GM23248 (cell line): ENCODE measurements at places on chromosomes 7 and 10.

DNA sequence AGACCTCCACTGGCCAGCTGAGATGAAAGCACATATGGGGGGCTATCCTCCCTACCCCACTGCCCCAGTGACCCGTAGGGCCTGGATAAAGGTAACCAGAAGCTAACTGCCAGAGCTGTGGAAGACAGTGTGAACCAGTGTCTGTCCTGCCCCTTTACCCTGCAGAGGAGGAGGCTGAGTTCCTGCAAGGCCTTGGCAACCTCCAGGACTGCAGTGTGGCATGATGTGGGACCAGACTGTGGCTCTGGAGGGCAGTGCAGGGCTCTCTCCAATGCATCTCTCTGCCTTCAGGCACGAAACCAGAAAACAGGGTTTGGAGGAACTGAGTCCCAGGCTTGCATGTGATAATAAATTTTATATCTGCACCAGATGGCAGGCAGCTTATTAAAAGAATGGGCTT lies 93.1 kb downstream of the EPC1 start:
- H3K4me3 ChIP-seq, result no peak overlapping the region
- no peaks in the 10 kb centered on the region for H3K36me3 ChIP-seq
- H3K4me1 ChIP-seq, result peaks cover 5% of the 10 kb centered on the region
- no peak overlapping the region for H3K27ac ChIP-seq

- no peaks in the 10 kb centered on the region for H3K27me3 ChIP-seq
- H3K4me3 ChIP-seq, result no peak overlapping the region
- no peaks in the 10 kb centered on the region for H3K4me1 ChIP-seq
- DNase-seq, result peak; percentile 29
- no peak overlapping the region for H3K27ac ChIP-seq
- H3K36me3 ChIP-seq, result no peaks in the 10 kb centered on the region
Measured at GRCh38 chr7:128431221-128431620, 21.4 kb upstream of the IMPDH1 start.

DNA sequence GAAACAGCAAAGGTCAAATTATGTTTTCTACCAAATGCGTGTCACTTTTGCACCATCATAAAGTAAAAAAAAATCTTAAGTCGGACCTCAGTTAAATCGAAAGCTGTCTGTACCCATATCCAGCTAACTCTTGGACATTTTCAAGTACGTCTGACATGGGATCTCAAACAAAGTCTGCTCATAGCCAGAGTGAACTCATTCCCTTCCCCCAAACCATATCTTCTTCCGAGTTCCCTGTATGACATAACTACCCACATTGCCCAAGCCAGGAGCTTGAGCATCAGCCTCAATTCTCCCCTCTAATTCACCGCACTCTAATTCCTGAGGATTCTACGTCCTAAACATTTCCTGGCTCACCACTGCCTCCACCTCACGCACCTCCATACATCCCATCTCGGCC lies 44.8 kb upstream of the TARP start:
- no peaks in the 10 kb centered on the region for H3K27me3 ChIP-seq
- no peak overlapping the region for H3K27ac ChIP-seq
- H3K36me3 ChIP-seq, result no peaks in the 10 kb centered on the region
- peaks cover 31% of the 10 kb centered on the region for H3K4me1 ChIP-seq

DNA sequence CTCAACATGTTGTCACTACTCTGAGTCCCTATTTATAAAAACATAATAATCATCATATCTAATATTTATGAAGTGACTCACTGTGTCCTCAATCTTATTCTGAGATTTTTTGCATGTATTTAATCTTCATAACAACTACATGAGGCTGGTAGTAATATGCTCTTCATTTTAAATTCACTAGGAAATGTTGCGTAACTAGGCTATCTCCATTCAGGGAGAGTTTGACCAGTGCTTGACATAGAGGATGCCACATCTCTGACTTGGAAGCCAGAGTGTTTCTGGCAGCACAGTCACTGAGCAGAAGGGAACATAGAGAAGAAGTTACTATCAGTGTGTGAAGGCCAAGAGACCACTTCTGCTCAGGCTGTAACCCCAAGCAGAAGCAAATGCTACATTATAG lies 88.9 kb downstream of the FAM13C start:
- no peaks in the 10 kb centered on the region for H3K4me1 ChIP-seq
- H3K27me3 ChIP-seq, result no peaks in the 10 kb centered on the region
- DNase-seq, result no peak
- no peak overlapping the region for H3K27ac ChIP-seq

GRCh38 chr7:113521468-113521867 lies 397.3 kb downstream of the PPP1R3A start:
- H3K27me3 ChIP-seq, result no peaks in the 10 kb centered on the region
- H3K4me1 ChIP-seq, result no peaks in the 10 kb centered on the region
- peak; percentile 3 for DNase-seq
- H3K4me3 ChIP-seq, result no peak overlapping the region

DNA sequence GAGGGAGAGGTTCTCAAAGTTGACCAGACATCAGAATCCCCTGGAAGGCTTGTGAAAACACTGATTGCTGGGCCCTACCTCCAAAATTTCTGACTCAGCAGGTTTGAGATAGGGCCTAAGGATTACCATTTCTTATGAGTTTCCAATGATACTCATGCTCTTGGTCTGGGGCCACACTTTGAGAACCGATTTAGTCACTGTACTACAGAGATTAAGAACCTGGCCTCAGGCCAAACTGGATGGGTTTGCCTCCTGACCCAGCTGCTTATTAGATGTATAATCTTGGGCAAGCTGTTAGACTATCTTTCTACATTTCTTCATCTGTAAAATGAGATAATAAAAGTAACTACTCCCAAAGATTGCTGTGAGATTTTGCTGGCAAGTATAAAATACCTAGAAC lies 77.1 kb upstream of the SCIN start:
- no peak overlapping the region for H3K4me3 ChIP-seq
- H3K4me1 ChIP-seq, result no peaks in the 10 kb centered on the region
- peak; percentile 42 for DNase-seq
- no peaks in the 10 kb centered on the region for H3K36me3 ChIP-seq

- no peak overlapping the region for H3K4me3 ChIP-seq
- H3K36me3 ChIP-seq, result no peaks in the 10 kb centered on the region
- DNase-seq, result no peak
- H3K4me1 ChIP-seq, result no peaks in the 10 kb centered on the region
Measured at GRCh38 chr10:66550351-66550750, 375.5 kb upstream of the LRRTM3 start.

DNA sequence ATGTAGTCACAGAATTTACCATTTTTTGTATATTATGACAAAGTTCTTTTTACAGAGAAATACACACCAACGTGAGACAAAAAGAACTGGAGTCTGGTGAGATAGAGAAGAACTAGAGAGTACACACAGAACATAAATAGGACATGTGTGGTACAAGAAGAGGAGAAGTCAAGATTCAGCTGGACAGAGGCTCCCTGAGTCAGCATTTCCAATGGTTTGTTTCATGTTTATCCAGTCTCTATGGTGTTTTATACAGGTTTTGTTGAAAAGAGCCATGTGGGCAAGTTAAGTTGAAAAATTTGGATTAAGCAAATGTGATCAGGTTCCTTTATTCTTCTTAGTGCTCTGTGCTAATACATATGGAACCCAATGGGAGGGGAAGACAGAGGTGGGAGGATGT lies 105.5 kb upstream of the AKR1E2 start:
- DNase-seq, result no peak
- no peak overlapping the region for H3K27ac ChIP-seq
- H3K27me3 ChIP-seq, result no peaks in the 10 kb centered on the region
- H3K36me3 ChIP-seq, result no peaks in the 10 kb centered on the region
- H3K4me3 ChIP-seq, result no peak overlapping the region
- H3K4me1 ChIP-seq, result peaks cover 23% of the 10 kb centered on the region

DNA sequence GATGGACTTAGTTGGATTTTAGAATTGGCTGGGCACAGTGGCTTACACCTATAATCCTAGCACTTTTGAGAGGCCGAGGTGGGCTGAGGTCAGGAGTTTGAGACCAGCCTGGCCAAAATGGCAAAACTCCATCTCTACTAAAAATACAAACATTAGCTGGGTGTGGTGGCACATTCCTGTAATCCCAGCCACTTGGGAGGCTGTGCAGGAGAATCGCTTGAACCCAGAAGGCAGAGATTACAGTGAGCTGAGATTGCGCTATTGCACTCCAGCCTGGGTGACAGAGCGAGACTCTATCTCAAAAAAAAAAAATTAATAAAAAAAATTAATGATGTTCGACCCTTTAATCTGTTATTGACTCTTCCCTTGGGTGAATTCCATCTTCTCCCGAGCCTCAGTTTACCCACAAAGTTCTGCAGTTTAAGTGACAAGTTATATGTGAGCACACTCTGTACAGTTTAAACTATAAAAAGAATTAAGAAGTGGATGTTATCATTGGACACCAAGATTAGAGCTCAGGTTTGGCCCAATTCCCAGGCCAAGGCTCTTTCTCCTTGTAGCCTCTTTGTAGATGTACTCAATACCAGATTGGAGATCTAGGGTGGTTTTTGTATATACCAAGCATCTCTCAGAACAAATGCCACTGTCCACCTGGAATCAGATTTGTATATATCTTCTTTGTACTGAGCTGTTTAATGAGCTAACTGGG lies 15.0 kb downstream of the KAT6B start:
- no peaks in the 10 kb centered on the region for H3K27me3 ChIP-seq
- H3K27ac ChIP-seq, result no peak overlapping the region
- H3K36me3 ChIP-seq, result peaks cover 4% of the 10 kb centered on the region; the same call in 1 of the 2 replicates
- peaks cover 10% of the 10 kb centered on the region for H3K4me1 ChIP-seq
